ENCODE measurements at places on chromosomes 6 and 20.

DNA sequence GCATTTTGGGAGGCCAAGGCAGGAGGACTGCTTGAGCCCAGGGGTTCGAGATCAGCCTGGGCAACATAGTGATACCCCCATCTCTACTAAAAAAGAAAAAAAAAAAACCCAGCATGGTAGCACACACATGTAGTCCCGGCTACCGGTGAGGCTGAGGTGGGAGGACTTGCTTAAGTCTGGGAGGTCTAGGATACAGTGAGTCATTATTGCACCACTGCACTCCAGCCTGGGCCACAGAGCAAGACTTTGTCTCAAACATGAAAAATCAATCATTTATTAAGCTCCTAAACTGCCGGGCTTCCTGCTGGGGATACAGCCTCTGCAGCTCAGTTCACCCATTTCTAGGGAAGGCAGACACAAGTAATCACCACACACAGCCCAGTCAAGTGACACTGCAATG is 7.3 kb upstream of the USP45 start:
- peak; percentile 79 for DNase-seq

DNA sequence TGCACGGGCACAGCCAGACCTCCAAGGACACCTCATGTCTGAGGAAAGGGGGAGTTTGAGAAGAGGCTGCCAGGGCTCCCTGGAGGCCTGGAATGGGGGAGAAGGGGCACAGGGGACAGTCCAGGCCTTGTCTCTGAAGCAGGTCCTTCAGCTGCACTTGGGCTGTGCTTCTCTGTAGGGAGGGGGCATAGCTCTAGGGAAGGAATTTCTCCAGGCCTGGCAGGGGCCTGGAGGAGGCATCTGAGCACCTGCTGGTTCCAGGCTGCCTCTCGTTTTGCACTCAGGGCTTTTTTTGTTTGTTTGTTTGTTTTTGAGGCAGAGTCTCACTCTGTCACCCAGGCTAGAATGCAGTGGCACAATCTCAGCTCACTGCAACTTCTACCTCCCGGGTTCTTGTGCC is 67.7 kb downstream of the BCAS4 start:
- no peak for DNase-seq

GRCh38 chr6:14863902-14864850 is 381.7 kb upstream of the JARID2 start:
- DNase-seq: peak; percentile 44

DNA sequence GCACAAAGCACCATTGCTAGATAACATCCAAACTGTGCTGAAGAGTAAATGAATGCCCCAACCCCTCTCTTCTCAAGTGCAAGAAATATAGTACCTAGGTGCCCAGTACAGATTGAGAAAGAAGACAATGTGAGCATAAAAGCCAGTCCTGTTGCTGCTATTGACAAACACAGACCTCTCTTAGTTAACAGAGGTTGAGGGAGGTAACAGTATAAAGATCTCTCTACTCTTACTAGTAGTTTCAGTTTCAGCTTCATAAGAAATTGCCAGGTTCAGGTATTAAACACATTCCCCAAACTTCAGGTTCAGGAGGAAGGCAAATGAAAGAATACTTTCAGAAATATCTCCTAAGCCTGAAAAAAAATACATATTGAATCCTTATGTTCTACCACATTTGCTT is 31.4 kb downstream of the TBC1D32 start:
- DNase-seq: no peak

DNA sequence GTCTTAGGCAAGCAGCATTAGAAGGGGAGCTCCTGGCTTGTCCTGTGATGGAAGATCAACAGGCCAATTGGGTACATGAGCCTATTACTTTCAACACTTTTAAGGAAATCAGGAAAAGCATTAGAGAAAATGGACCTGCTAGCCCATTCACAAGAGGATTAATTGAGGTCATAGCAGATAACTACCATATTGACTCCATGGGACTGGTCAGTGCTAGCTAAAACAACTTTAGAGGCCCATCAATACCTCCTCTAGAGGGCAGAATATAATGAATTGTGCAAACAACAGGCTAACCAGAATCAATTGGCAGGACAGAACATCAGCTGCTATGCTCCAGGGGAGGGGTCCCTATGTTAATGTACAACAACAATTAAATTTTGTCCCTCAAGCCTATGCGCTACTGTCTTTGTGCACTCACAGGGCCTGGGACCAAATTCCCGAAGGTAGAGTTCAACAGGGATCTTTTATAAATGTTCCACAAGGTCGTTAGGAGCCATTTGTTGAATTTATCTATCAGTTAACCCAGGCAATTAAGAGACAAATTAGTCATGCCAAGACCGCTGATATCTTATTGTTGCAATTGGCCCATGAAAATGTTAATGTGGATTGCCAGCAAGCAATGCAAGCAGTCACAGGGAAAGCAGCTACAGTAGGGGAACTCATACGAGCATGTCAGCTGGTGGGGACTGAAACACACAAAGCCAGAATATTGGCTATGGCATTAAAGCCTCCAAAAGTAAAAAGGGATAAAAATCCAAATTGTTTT is 106.6 kb upstream of the BTN3A2 start:
- DNase-seq: peak; percentile 52

GRCh38 chr20:53691060-53691810 is 97.6 kb upstream of the ZNF217 start:
- no peak for DNase-seq

GRCh38 chr6:64930681-64931080 is 776.3 kb downstream of the EYS start:
- no peak for DNase-seq

- no peak for DNase-seq
Measured at GRCh38 chr6:167210375-167211294, 52.9 kb upstream of the GPR31 start.

- peak; percentile 91 for DNase-seq
Measured at GRCh38 chr20:45344168-45344860, 3.9 kb downstream of the SDC4 start.

GRCh38 chr20:23657202-23657601 is 19.4 kb upstream of the CST3 start:
- DNase-seq: no peak

All from NB4 (cell line).